ENCODE measurements at places on chromosomes 1 and 21.
A peak's percentile ranks its signal among the peaks of the same experiment; 100 is the strongest.

DNA sequence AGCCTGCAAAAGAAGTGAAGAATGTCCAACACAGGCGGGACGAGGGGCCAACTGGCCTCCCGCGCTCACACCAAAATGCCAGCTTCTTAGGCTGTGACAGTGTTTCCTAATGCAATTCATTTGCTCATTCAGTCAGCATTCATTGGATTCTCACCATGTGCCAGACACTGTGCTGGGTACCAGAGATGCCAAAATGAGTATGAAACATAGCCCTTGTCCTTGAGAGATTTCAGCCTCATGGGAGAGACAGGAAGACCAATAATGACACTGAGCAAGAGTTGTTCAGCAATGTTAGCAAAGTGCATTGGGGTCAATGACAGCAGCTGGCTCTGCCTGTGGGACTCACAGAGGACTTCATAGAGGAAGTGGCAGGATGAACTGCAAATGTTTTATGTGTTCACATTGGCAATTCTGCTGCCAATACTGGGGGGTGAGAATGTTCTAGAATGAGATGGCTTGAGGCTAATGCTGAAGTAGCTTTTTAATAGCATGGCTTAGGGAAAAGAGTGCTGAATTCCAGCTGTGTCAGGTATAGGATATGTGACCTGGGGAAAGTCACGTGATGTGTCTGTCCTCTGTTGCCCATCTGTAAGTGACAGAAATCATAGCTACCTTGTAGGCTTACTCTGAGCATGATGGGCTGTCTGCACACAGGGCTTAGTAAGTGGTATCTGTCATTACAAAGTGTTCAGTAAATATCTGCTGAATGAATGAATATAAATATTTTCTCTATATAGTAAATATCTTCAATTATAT, 58.3 kb upstream of the KIF26B start:
- no peak for DNase-seq

GRCh38 chr21:39385299-39386145, 36.6 kb upstream of the HMGN1 start:
- no peak for DNase-seq

- DNase-seq, result no peak
These were observed 132.0 kb downstream of the FOXD2 start for GRCh38 chr1:47569681-47570470.

- DNase-seq, result no peak
These were observed 857.0 kb downstream of the LTN1 start for GRCh38 chr21:28135646-28136045.

GRCh38 chr1:105359457-105359856, 1609.8 kb downstream of the AMY1C start:
- DNase-seq, result no peak

- no peak for DNase-seq
These were observed 22.5 kb downstream of the PCSK9 start for GRCh38 chr1:55061706-55062321.

- DNase-seq, result no peak
These were observed 2.9 kb upstream of the CD46 start for GRCh38 chr1:207748737-207749528.

DNA sequence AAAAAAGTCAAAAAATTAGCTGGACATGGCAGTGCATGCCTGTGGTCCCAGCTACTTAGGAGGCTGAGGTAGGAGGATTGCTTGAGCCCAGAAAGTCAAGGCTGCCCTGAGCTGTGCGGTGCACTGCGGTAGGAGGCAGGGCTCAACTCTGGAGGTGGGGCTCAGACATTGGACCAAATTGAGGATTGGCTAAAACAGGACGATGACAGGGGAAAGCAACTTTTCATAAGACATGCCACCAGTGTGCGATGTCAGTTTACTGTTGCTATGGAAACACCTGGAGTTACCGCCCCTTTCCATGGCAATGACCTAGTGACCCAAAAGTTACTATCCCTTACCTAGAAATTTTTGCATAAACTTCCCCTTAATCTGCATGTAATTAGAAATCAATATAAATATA, 85.3 kb downstream of the DISP3 start:
- no peak for DNase-seq

GRCh38 chr1:102546251-102546650, 549.5 kb upstream of the OLFM3 start:
- no peak for DNase-seq

DNA sequence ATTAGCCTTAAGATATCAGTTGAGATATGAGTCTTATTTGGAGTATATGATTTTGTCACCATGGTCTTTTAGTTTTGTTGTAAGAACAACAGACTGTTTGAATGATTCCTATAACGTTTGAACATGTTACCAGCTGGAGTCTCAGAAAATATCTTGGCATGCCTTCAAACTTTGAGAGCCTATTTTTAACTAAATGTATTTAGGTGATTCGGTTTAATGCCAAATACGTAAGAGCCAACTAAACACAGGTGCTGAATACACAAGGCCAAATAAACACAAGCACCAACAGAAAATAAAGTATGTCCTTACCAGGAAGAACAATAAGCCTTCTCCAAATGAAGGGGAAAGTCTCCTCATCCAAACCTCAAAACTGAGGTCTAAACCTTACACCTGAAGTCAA, 48.6 kb downstream of the PRKACB start:
- DNase-seq, result no peak

DNA sequence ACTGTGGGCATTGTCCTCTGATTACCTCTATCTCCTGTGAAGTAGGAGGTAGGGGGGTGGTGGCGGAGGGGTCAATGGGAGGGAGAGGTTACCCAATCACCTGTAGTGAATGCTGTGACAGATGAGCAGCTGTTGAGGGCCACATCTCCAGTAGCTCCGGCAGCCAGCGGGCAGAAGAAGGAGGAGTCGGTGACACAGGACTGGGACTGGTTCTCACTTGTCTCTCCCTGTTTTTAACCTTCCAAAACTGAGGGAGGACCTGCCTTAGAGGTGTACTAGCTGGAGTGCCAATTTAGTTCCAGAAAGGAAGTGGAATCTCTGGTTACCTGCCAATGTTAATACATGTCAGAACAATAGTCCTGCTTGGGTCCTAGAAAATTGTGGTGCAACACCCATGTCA, 56.2 kb upstream of the ENAH start:
- no peak for DNase-seq

DNA sequence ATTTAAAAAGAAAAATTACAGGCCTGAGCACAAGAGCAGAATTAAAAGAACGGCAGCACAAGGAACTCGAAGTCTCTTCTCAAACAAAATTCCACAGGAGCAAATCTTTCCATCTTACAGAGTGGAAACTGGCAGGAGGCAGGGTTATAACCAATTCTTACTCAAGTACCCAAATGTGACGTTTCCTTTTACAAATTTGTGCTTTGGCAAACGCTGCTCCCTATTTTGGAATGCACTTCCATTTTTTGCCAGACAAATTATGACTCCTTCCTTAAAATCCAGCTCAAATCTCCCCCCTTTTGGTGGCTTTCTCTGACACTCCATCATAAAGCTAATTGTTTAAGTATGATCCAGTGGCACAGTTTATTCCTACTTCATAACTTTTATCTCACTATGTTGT, 7.8 kb downstream of the ERI3 start:
- no peak for DNase-seq

- no peak for DNase-seq
These were observed 31.3 kb upstream of the DNAJC11 start for GRCh38 chr1:6732942-6733341.

DNA sequence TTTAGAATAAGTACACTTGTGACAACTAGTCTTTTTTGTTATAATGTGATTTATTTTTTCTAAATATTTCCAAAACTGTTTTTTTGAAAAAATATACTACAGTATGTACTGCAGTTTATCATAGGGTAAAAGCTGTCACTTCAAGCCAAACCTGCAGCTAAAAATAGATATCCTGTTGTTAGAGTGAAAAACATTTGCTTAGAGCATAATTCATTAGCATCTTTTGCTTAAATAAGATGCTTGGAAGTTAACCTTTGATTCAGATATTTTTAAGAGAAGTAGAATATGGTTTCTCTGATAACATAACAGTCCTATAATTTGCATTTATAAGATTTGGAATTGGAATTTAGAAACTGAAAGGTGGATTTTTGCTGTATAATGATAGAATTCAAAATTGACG, 21.5 kb downstream of the PRKACB start:
- no peak for DNase-seq

DNA sequence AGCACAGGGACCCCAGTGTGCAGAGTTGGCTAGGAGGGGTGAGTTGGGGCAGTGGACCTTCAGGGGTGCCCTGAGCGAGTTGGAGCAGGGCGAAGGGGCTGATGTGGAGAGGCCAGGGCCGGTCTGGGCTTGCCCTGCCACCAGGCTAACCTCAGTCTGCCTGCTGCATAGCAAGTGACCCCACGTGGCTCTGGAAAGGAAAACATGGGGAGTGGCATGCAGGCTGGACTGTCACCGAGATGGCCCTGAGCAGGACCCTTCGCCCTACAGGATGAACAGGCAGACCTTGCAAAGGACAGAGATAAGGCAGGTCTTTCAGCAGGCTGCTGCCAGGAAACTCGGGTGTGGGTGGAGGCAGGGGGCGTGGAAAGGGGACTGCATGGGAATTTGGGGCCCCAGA, 51.5 kb downstream of the FOXO6 start:
- DNase-seq, result no peak

DNA sequence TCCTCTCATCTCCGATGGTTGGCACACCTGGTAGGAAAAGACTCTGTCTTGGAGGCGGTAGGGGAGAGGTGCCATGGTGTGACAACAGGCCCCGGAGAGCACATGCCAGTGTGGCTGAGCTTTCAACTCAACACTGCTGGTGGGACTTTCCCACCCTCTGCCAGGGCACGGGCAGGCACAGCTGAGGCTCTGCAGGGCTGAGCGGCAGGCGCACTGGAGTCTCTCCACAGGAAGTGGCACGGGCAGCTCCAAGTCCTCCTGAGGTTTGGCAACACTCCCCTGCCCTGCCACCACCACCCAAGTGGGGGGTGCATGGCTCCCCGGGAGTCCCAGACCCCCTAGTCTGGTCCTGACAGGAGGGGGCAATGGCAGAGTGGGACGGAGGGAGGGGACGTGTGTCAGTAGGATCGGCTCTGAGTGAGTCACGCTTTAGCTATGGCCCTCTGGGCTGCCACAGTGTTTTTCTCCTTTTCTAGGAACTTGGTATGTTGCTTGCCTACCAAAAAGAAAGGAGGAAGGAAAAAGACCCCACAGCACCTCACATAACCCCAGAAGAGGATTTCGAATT, 27.3 kb upstream of the EVA1B start:
- DNase-seq, result peak; percentile 12

DNA sequence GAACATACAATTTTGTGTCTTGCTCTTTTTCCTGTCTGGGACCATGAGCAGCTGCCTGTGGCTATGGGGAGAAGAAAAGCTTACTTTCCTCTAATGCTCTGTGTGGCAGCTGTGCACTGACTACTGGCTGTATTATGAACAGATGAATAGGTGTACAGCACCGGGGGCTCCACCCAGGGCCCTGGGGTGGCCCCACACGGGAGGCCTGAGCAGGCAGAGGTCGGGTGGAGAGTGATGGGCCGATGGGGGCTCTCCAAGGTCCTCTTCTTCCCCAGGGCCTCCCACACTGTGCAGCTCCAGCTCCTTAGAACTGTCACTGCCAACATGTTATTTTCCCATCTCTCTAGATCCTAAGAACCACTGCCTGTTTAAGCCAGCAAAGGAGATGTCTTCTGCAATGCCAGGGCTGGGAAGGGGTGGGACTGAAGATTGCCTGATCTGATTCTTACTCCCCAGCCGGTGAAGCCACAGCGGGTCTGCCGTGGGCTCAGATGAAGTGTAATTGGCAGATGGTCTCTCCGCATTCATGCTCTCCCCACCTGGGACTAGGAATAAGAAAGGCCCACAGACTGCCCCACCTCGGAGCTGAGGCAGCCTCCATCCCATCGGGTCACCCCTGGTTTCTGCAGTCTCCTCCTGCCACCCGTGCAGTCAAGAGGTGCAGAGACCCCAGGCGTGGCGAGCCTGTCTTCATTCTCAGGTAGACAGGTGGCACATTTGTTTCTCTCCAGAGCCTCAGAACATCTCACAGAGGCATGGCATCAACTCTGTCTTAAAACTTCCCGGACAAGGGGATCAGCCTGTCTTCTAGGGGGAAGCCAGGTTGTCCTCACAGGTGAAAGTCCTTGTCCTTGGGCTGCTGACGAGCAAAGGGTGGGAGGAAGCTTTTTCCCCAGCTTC, 186.5 kb upstream of the GALNT2 start:
- no peak for DNase-seq

DNA sequence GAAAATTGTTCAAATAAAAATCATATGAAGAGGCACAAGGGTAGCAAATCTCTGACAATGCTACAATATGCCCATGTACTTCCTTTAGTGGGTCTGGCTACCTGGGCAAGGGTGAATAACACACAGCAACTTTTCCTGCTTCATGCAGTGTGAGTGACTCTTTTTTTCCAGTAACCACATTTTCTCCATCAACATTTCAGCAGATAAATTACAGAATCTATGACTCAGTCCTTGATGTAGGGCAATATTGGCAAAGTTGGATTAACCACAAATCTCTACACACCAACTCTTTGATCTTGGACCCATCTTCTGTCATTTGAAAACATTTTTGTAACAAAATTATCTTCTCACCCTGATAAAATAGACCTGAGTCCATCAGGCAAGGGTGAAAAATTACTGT, 31.7 kb downstream of the ERICH3 start:
- DNase-seq, result no peak

DNA sequence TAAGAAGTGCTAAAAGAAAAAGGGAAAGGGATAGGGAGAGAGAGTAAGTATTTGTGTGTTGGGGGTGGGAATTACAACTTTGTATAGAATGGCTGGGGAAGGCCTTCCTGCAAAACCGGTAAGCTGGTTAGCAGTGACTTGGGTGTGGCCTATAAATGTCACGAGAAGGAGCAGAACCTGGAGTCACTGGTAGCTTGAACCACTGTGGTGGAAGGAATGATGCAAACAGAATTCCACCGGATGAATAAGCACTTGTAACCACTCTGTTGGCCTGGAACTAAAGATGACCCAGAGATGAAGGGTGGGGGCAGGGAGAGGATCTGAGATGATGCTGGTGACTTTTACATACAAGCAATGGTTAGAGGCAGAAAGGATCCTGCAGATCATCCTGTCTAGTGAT, 8.9 kb downstream of the XKR8 start:
- DNase-seq, result no peak

DNA sequence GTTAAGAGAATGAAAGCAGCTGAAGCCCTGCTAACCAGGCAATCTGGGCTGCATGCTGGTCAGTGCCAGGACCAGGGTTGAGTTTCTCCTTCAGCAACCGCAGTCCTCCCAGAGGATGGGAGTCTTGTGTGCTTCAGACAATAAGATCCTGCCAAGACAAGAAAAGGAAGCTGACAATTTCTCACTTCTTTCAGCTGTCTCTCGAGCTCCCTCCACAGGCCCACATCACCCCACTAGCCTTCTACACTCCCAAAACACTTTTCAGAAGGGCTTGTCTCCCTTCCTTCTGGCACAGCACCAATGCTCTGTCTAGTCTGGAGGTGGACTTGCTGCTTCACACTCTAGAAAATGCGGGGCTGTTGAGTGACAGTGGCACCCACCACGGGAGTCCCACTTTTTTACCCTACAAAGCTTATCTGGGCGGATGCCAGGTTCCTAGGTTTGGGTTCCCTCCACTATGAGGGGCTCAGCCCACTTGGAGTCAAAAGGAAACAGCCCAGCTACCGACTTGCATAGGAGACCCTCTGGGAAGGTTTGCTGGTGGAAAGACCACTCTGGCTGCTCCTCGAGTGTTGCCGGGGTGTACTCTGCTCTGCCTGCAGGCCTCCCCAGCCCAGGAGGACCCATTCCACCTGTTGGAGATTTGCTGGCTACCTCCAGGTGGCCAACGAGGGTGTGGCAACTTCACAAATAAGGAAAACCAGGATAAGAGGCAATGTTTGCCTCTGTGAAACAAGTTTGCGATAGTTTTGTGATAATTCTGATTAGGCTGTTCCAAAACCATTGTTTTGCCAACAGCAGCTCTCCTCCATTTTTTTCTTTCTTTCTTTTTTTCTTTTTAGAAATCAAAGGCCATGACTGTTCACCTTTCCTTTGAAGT, 68.9 kb downstream of the TENT5C start:
- DNase-seq, result no peak

- no peak for DNase-seq
These were observed 24.0 kb downstream of the EXOC8 start for GRCh38 chr1:231313661-231314060.

All from stimulated activated CD8-positive, alpha-beta memory T cell treated with anti-CD3 and anti-CD28 coated beads, Interleukin-4, amount 100 ng/mL, for 4 hours (primary cell).